MCF 10A (cell line): ENCODE measurements at places on chromosomes 3 and 15.

DNA sequence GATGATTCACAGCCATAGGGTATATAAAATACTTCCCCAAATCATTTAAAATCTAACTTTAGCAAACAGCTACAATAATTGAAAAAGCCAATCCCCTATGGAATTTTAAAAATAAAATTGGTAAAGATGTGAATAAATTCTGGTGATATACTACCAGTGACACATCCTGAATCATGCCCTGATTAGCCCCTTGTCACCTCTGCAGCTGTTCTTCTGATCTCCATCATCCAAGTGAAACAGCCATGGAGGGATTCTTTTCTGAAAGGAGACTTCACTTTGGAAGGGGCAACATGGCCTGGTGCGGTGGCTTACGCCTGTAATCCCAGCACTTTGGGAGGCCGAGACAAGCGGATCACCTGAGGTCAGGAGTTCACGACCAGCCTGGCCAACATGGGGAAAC lies 115.6 kb upstream of the MLF1 start:
- DNase-seq, result no peak

- no peak for DNase-seq
Observed at GRCh38 chr3:74845081-74845480, 230.6 kb upstream of the CNTN3 start.

DNA sequence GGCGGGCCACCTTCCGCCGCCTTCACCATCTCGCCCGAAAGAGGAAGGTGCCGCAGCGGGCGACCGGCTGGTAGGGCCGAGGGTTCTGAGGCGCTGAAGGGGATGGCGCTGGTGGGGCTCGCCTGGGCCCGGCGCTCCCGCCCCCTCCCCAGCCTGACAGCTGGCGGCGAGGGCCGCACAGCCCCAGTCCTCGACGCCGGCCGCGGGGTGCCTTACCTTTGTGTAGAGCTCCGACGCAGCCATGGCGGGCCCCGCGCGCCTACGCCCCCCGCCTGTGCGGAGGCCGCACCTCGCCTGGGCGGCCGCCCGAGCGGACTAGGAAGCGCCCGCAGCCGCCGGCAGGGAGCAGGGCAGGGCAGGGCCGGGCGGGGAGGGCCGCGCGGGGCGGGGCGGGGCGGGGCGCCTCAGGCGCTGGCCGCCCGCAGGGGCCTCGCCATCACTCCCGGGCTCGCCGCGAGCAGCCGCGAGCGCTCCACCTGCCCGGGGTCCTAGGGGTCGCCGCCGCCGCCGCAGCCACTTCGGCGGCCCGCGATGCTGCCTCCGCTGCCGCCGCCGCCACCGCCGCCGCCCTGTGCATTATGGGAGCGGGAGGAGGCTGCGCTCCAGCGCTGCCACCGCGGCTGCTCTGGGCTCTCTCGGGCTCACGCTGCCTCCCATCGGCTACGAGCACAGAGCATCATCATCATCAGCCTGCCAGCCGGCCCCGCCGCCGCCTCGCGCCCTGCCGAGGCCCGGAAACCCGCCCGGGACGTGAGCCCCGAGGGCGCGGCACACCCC lies at the start of gene MYO5A:
Gene MYO5A (minus strand): TSS at position 317 of the 777 bp plus-strand sequence. CDS start 74 bp downstream, at position 243.
- DNase-seq, result peak; percentile 65

- peak; percentile 18 for DNase-seq
Observed at GRCh38 chr3:112858410-112859069, 11.9 kb upstream of the CD200R1L start.

DNA sequence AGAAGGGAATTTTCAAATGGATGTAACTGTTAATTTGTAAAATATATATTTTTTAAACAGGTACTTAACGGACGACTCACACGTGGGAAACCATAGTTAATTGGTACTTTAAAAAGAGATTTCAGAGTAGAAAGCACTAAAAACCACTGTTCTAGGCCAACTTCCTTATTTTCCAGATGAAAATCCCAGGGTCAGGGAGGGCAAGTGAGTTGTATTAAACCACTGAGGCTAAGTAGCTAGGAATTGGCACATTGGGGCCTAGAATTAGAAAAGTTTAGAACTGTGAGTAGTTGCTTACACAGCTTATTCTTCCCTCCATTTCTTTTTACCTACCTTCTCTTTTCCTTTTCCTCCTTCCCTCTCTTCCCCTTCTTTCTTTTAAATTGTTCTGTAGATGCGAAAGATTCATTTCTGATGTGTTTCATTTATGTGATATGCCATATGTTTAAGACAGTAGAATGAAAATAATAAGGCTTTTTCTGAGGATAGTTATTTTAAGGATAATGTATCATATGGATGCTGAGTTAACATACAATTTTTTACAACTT lies 4.1 kb upstream of the UTS2B start:
- no peak for DNase-seq

- DNase-seq, result peak; percentile 37
Observed at GRCh38 chr3:30512576-30512975, 93.8 kb upstream of the TGFBR2 start.

DNA sequence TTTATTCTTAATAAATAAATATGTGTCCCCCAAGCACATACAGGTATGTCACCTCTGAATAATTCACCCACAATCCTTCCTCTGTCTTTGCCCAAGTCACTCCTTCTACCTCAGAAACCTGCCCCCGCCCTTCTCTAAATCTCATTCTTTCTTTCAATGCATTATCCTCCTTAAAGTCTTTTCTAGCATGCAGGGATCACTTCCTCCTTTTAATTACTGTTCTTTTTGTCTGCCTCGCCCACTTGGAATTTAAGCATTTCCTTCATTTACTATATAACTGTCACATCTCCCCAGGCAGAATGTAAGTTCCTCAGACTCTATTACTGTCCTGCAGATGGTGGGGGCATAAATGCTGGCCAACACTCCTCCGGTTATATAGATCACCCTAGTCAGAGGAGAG lies 7.8 kb downstream of the CCDC80 start:
- no peak for DNase-seq

DNA sequence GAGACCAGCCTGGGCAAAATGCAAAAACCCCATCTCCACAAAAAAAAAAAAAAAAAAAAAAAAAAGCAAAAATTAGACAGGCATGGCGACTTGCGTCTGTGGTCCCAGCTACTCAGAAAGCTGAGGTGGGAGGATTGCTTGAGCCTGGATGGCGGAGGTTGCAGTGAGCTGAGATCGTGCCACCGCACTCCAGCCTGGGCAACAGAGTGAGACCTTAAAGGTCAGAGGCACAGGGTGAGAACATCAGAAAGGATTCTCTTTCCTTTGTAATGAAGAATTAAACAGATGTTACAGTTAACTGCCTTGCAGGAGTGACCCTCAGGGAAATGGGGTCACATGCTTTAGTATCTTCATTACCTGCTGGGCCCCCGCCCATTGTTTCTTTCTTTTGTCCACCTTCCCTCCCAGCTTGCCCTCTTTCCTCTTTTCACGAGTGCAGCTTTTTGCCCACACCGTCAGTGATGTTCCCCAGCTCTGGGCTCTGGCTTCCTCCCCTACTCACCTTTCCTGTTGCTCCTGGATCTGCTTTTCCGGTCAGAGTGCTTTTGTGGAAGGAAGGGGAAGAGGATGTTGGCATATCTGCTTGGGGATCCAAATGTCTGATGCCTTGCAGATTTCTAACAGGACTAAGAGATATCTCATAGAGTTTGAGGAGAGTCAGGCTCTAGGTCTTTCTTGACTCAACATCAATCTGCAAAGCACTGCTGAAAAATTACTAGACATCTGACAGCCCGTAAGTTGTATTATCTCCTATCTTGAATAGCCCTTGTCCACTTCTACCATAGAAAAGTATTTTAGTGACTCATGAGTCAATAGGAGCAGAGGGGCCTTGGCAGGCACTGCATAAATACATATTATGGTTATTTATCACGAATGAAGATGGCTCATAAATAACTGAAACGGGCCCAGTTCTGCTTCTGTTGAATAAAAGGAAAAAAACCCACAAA lies 35.6 kb upstream of the NDUFB4 start:
- DNase-seq, result no peak

DNA sequence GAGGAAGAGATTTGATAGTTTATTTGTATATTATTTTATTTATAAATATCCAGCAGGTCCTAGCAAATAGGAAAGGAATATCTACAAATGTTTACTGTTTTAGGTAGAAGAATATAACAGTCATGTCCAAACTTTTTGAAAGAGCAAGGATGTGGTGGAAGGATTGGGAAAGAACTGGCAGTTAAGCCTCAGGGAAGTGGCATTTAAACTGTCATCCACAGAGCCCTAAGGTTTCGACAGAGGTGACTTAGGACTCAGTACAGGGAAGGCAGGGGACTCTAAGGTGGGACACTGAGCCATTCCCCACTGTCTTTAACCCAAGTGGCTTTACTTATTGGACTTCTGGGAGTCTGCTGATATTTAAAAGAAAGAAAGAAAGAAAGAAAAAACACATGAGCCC lies 11.8 kb upstream of the TMEM87A start:
- no peak for DNase-seq
